Skeletal muscle cell (primary cell): ENCODE measurements at places on chromosomes 7 and 10.

GRCh38 chr7:42084263-42084662, 152.7 kb downstream of the GLI3 start:
- no peak for DNase-seq

DNA sequence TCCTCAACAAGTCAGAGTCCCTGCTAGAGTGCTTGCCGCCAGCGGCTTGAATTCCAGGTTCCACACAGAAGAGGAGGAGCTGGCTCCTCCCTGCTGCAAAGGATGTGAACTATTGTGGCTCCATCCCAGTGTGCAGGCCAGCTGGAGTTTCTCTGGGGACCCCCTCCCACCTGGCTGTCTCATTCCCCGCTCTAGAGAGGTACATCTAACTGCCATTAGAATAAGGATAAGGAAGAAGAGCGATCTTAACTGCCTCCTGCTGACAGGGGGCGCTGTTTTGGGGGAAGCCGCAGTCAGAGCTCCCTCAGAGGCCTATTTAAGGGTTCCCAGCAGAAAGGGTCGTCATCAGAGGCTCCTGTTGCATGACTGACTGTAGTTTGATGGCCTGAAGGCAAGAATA, 40.8 kb upstream of the HECW1 start:
- DNase-seq, result no peak

DNA sequence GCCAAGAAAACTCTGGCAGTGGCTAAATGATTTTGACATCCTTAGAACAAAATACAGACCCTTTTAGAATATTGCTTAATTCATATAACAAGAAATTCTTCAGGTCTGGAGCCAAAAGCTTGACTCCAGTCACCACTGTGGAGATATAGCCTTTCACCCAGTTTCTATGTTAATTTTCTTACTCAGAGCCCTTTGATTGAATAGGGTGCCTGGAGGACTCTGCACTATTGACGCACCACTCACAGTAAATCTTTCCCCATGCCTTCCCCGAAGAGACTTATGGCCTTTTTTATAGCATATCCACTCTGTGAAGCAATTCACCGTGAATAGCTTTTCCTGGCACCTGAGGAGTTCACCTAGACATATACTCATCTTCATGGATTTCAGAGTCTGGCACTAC, 613.8 kb downstream of the ZWINT start:
- no peak for DNase-seq

- peak; percentile 36 for DNase-seq
Observed at GRCh38 chr10:61974601-61975390, 73.3 kb downstream of the ARID5B start.

GRCh38 chr10:14253079-14253478, 77.6 kb downstream of the FRMD4A start:
- DNase-seq, result no peak

GRCh38 chr7:67738958-67739357, 742.3 kb downstream of the TYW1 start:
- peak; percentile 2 for DNase-seq

GRCh38 chr10:128103229-128103714, 23.0 kb downstream of the MKI67 start:
- DNase-seq, result no peak

DNA sequence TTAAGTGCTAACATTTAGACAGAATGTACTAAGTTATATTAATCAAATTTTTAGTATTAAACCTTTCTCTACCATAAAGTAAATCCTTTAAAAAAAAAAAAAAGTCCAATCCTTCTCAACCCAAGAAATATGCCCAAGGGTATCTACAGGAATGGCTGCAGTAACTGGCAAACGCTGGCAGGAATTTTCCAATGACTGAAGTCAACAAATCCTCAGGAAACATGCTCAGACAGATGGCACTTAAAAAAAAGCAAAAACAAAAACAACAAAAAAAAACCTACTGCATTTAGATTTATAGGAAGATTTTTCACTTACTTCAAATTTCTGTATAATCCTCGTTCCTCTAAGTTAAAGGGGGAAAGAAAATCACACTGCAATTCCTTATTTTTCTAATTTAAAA, 666 bp downstream of the SVIL start:
- no peak for DNase-seq
